ENCODE measurements at places on chromosomes 12 and 14.

GRCh38 chr12:76608070-76608469 is 48.5 kb upstream of the OSBPL8 start:
- no peak for DNase-seq

- no peak for DNase-seq
These were observed 5.6 kb upstream of the FBRSL1 start for GRCh38 chr12:132484183-132484890.

DNA sequence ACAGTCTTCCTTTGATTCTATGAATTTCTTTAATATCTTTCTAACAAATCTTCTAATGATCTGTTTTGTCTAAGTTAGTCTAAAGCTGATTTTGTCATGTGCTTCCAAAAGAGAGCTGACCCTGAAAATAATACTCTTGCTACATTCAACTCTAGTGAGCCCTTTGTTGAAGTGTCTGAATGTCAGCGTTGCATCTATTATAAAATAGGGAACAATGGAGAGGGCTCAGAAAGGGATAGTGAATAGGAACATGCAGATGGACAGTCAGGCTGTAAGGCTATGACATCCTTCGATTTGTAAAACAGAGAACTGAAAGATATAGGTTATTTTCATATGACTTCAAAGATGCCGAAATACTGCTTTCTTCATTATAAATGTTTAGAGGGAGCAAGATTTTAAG is 304.5 kb downstream of the GALC start:
- DNase-seq, result no peak

DNA sequence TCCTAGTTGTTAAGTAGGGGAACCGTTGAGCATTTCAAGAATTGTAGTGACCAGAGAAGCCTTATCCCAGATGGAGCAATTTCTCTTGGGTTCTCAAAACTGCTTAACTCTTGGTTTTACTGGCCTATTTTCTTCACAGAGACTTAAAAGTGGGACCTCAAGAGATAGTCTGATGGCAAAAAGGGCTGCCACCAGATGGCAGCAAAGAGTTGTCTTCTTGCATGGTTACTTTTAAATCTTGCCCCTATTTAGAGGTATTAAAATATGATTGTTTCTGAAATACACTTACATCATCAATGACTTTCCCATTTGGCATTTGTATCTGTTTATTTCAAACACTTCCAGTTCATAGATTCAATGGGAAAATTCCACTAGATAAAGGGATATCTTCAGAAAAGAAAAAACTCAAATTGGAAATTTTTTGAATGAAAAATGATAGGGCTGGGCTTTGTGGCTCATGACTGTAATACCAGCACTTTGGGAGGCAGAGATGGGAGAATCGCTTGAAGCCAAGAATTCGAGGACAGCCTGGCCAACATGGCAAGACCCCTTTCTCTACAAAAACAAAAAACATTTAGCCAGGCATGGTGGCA is 69.9 kb upstream of the CNTN1 start:
- DNase-seq, result no peak

GRCh38 chr12:105289114-105289904 is 41.2 kb upstream of the C12orf75 start:
- DNase-seq, result no peak

DNA sequence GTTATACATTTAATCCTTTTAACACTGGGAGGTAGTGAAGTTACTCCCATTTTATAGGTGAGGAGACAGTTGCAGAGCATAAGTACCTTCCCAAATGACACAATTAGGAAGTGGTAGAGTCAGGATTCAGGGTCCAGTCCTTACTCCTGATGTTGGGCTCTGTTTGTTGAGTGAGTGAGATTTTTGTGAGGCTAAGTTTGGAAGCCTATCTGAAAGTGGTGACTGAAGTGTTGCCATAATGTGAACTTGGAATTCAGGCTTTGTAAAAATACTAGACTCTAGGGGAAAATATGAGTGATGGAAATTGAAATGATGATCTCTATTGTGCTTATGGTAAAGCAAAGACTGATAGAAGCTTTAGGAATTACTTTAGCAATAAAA is 2.2 kb downstream of the NUDT4 start:
- DNase-seq, result no peak

DNA sequence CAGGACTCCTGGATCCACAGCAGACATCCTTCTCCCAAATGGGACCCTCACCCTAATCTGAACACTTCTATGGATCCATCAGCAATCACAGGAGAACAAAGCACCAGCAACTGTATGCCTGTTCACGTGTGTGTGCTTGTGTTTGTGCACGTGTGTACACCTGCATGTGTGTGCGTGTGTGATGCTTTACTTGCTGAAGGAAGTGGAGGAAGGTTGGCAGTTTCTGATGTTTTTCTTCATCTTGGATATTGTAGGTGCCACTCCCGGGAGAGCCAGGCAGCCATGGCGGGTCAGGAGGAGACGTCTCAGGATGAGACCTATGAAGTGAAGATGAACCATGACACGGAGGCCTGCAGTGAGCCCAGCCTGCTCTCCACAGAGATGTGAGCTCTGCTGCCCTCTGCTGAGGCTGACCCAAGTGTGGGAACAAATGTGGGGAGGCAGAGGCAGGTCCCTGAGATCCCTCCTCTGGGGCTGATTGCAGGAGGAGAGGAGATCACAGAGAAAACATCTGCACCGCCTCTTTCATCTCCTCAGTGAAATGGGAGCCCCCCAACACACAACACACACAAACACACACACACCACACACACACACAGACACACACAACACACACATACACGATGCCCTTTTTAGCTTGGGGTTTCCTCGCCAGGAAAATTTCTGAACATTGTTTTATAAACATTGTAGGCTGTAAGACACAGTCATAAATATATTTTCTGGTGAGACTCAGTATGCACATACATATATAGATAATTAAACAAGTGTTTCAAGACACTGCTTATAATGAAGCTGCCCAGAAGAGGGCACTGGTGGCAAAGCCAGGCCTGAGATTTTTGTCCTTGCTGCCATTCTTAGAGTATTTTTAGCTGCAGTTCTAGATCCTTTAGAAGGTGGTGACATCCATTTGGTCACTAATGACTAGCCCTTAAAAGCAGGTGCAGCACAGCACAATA is 112.2 kb upstream of the FKBP4 start:
- no peak for DNase-seq

GRCh38 chr12:88935856-88936255 is 355.6 kb upstream of the KITLG start:
- DNase-seq, result no peak

- DNase-seq, result no peak
These were observed 1482.7 kb downstream of the AACS start for GRCh38 chr12:126547905-126548304.

GRCh38 chr12:65189028-65189718 is 19.8 kb downstream of the LEMD3 start:
- DNase-seq, result no peak

DNA sequence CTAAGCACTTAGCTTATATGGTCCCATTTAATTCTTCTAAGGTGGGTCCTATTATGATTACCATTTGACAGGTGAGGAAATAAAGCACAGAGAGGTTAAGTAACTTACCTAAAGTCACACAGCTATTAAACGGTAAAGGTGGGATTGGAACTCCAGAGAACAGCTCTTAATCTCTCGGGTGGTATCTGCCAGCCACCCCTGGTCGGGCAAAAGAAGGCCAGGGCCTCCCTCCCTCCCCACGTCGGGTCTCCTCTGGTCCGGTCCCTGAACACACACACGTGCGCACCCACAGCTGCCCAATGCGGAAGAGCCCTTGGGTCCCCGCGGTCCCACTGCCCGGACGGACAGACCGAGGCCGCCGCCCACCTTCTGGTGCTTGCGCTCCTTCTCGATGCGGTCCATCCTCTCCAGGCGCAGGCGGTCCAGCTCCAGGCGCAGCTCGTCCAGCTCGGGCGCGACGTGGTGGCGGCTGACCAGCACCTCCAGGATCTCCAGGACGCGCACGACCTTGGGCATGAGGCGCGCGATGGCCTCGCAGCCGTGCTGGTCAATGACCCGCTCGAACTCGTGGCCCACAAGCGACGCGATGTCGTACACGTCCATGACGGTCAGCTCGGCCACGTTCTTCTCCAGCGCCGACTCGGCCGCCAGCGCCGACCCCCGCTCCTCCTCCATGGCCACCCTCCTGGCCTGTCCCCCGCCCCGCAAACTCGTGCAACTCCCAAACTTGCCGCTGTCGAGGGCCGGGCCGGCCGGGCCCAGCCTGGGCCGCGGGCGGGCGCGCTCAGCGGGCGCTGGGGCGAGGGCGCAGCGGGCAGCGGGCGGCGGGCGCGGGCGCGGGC is 490 bp downstream of the RILPL1 start:
- no peak for DNase-seq

DNA sequence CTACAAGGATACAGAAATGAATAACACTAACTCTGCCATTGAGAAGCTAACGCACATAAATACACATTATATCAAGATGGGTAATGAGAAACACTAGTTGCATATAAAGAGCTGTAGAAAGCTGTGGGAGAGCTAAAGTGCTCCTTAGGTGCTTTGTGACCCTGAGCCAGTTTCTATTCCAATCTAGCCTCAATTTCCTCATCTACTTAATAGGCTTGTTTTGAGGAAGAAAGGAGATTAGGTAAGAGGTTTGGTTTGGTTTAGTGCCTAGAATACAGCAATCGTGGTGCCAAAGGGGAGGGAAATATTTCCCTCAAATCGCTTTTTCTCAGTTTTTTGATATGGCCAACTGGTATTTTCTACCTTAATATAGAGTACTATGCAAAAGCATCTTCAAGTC is 994 bp downstream of the SRP54 start:
- no peak for DNase-seq

GRCh38 chr12:108121728-108122471 is 7.2 kb upstream of the WSCD2 start:
- no peak for DNase-seq

DNA sequence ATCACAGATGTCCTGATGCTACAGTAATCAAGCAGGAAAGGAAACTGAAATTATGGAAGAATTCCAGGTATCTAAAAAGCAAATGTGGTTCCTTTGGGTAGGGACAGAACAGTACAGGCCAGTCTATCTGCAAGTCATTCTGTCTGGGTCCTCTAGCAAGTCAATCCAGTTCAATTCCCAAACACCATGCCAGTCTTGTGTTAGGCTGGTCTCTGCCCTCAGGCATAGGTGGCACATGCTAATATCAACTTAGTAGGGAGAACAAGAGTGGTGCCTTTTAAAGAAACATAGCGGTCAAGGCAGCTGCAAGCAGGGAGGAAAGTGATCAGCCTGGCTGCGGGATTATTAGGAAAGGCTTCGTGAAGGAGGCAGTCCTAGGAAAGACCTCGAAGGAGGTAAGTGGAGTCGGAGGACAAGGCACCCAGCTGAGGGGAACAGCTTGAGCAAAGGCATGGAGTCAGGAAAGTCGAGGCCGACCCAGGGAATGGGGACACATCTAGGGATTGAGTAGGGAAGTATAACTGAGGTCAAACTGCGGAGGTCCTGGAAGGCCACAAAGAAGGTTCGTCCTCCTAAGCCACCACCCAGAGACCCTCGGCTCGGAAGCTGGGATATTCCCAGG is 3.8 kb upstream of the PLEKHG6 start:
- DNase-seq, result no peak

GRCh38 chr12:122681814-122682213 is 21.3 kb downstream of the HCAR2 start:
- no peak for DNase-seq

DNA sequence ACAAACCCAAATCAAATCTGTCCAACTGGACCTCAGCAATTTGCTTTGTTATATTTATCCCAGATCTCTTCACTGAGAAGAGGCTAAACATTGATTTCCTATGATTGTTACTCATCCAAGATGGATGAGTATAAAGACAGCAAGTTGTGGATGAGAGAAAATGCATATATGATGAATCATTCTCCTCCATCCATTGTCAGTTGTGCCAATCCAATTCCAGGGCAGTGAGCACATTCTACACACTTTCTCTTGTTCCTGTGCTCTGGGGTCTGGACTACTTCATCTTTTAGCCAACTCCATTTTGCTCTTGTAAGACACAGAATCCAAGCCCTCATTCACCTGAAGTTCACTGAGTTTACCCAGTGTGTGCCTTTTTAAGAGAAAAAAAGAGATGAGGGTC is 105.7 kb downstream of the GCH1 start:
- no peak for DNase-seq

DNA sequence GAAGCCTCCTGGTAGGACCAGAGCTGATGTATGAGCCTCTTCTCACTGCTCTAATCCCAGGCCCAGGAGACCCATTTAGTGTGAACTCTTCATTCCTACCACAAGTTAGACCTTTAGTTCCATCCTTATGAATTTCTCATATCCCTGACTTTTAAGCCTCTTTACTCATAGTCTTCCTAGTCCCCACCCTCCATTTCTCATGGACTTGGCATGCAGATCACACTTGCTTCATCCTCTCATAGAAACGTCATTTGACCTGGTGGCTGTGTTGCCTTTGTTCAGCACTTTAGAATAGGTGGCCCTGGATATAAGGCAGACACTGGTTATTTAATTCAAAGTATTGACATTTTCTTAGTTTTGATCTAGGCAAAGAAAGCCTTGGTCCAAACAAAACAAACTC is 99.5 kb downstream of the SLC16A7 start:
- no peak for DNase-seq

DNA sequence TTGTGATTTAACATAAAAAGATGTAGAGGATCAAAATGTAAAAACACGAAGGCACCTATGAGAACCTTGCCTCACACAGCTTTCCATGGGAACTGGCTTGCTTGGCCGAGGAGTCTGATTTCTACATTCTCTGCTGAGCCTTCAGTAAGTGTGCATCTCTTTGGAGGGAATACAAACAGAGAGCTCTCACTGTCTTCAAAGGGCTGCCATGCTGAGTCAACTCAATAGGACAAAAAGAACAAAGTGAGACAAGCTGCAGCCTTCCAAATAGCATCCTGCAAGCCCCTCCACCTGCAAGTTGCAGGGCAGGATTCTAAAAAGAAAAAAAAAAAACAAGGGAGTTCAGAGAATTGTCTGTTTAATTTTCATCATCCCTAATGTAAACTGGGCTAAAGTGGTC is 411.9 kb downstream of the NELL2 start:
- no peak for DNase-seq

DNA sequence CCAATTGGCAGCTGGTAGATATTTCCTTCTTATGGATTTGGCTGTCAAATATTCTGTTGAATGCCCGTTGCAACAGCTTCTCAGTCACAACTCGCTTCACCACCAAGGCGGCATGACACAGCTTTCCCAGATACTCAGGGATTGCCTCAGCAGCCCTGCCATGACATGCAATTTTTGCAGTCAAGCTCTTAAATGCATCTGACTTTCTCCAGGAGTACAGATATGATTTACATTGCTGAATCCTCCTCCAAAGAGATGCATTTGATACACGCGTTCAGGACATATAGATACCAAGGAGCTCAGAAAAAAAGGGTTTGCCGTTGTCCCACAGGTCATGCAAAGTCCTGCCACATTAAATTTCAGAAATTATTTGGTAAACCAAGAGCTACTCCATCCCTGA is 6.5 kb downstream of the KRT5 start:
- DNase-seq, result no peak
